Fibroblast of gingiva (primary cell): ENCODE measurements at places on chromosomes 5 and 9.

DNA sequence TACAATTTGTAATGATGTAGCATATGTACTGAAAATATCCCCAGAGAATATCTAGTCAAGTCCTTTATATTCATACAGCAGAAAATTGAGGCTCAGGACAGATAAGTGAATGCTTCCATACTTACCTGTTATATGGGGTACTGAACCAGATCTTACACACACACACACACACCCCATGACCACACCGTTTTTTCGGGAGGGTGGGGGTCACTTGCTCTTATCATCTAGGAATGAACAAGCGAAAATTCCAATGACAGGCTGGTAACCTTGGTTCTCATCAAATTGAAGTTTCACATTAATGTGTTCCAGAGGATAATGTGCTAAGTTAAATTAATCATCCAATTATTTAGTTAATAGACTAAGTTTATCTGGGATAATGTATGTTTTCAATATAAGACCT lies 48.8 kb downstream of the ARL15 start:
- DNase-seq = no peak

GRCh38 chr5:159838551-159839222 lies 77.6 kb upstream of the ADRA1B start:
- DNase-seq = no peak

DNA sequence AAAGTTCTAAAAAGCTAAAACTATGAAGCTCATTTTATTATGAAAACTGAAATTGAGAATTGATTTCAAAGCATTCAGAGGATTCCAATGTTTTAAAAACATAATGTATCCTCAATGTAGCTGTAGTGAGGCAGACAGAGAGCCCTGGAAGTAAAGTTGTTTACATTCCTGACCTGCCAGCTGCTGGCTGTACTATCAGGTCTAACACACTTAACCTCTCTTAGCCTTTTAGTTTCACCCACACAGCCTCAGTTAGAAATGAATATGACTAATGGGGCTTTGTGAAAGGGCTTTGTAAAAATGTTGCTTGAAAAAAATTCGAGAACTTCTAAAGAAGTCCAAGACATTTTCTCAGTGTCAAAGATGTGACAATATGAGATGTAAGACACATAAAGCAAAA lies 122.6 kb downstream of the FBXL17 start:
- peak; percentile 18 for DNase-seq

DNA sequence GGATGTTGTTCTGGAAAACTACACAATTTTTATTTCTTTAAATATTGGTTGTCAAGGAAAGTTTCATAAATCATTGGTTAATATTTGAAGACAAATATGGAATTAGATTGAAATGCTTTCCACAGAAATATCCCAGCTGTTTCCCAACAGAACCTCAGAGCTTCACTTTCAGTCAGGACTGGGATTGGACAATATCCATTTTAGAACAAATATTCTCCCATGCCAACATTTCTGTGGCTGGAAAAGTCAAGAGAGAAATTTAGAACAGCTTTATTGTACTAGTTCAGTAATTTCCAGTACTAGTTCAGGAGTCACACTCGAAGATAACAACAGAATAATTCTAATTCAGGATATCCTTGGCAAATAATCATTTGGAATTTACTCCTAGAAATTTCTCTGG lies 116.1 kb upstream of the TUT7 start:
- peak; percentile 79 for DNase-seq

DNA sequence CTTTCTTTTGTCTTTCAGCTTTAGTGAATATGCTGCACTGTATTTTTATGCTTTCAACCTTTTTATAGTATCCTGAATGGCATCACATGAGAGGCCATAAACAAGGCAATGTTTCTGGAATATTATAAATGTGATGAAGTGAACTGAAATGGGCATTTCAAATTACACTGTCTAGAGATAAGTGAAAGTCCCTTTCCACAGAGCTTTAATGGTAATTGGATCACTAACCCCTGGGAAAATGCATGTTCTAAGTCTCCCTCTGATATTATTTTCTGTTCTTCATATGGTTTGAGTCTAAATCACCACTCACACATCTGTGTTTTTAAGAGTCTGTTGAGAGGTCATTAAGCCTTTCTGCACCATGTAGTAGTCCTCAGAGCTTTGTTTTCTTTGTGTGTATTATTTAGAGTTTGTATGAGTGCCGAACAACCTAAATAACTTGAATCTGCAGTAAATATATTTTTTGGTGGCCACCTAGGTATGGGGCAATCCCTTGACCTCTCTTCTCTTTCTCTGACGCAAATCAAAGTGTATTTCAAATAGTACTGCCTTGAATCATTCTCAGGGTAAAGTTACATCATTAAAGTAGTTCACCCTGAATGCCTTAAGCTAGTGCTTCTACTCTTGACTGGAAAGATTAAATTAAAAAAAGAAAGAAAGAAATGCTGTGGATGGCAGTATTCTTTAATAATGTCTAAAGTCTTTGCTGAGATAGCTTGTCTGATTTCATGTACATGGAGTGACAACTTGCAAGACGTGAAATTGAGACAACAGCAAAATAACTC lies 1931.0 kb upstream of the CDH6 start:
- no peak for DNase-seq

- DNase-seq = peak; percentile 39
These were observed at the start of gene NPDC1 for GRCh38 chr9:137046088-137046787. TSS of gene NPDC1 (minus strand) at chr9:137046177. CDS start at chr9:137045989, 188 bp downstream.

DNA sequence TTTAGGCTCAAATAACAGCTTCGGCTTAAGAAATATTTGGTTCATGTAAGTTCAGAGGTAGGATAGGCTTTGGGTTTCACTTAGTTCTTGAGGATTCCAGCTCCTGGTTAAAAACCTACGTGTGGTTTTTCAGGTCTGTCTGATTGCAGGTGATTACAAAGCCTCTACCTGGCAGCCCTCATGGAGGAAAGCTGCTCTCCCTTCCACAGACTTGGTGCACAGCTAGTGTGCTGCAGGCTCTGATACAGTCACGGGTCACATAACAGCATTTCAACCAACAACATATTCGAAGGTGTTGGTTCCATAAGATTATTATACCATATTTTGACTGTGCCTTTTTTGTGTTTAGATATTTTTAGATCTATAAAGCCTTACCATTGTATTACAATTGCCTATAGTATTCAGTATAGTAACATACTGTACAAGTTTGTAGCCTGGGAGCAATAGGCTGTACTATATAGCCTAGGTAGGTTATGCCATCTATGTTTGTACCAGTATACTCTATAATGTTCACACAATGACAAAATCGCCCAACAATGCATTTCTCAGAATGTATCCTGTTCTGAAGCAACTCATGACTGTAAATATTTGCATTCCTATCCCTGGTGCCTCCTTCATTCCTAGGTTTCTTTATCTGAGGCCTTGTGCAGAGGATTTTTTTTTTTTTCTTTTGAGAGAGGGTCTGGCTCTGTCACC lies 8.0 kb upstream of the DCP2 start:
- no peak for DNase-seq

GRCh38 chr9:133305731-133306130 lies 30.3 kb downstream of the SURF6 start:
- DNase-seq = no peak

DNA sequence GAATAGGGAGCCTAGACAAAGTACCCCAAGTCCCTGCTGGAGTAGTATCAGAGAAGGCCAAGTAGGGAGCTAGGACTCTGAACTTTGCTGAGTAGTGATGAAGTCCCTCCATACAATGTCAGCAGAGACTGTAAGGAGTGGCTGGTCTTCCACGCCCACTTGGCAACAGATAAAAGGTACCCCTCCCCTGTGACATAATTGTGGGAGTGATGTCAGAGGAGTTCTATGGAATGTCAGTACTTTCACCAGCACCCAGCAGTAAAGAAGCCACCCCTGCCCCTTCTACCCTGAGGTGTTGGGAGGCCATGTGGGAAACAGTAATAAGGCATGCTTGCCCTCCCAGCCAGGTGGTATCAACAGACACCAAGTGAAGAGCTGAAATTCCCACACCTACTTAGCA lies 143.9 kb downstream of the SLIT3 start:
- no peak for DNase-seq

- DNase-seq = peak; percentile 8
These were observed 269.1 kb downstream of the NR2F1-AS1 start for GRCh38 chr5:93311881-93312280.

DNA sequence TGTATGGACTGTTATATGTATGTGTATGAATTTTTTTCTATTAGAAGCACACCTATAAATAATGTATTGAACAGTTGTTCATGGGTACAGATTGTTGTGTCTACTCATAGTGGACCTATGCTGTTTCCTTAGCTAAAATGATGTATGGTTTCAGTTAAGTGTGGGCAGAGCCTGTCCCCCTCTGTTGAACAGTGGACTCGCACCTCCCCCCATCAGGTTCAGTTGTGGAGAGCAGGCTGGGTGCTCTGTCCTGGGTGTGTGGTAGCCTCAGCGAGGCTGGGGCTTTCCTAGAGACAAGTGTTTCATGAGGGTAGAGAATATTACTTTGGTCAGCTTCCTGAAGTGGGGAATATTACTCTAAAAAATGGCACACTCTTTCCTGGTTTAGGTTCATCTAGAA lies 47.4 kb upstream of the LRRTM2 start:
- no peak for DNase-seq

GRCh38 chr5:92394936-92395335 lies 1011.8 kb upstream of the ARRDC3 start:
- DNase-seq = no peak

DNA sequence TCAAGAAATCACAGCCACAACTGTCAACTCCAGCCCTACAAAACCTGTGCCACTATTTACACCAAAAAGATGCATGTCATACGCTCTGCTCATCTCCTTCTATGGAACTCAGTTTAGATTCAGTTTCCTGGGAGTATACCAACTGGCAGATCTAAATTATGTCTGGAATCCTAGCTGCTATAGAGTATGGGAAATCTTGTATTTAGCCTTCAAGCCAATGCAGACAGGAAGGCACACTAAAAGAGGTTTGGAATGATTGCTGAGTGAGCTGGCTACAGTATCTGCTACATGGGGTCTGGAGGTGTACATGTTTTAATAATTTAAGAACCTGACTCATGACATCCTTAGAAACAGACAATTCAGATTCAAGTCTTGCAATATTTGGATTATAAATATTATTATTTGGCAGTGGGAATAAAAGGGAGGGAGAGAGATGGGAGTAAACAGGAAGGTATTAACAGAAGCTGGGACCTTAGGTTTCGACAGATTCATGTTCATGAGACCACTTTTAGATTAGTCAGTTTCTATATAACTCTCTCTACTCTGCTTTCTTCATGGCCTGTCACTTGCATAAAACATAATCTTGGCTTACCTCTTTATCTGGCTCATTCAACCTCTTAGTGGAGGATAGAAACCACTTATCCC lies 178.8 kb upstream of the HAPLN1 start:
- DNase-seq = no peak

- no peak for DNase-seq
These were observed 422.3 kb downstream of the PRR16 start for GRCh38 chr5:120886351-120886860.

DNA sequence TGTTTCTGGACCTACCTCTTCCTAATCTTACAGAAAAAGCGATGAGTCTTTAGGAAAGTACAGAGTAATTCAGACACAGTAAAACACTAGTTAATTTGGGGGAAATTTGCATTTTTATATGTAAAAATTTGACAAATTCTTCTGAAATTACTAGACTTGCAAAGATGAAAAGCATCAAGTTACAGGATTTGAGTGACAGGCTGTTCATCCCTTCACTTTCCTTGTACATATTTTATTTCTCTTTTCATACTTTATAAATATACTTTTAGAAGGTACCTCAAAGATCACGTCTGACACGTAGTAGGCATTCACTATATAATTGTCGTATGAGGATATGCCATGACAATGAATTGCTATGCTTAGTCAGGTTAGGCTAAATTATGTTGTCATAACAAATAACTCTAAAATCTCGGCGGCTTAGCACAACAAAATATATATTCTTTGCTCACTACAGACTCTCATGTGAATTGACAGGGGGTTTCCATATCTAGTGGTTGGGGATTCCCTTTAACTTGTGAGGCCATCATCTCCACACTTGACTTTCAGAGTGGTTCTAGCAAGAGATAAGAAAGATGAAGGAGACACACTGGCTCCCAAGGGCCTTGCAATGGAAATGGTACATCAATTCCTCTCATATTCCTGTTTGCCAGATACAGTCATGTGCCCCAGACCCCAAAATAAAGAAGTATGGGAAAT lies 154.1 kb upstream of the TUT7 start:
- DNase-seq = no peak

GRCh38 chr5:16418471-16418922 lies 47.1 kb downstream of the ZNF622 start:
- no peak for DNase-seq

DNA sequence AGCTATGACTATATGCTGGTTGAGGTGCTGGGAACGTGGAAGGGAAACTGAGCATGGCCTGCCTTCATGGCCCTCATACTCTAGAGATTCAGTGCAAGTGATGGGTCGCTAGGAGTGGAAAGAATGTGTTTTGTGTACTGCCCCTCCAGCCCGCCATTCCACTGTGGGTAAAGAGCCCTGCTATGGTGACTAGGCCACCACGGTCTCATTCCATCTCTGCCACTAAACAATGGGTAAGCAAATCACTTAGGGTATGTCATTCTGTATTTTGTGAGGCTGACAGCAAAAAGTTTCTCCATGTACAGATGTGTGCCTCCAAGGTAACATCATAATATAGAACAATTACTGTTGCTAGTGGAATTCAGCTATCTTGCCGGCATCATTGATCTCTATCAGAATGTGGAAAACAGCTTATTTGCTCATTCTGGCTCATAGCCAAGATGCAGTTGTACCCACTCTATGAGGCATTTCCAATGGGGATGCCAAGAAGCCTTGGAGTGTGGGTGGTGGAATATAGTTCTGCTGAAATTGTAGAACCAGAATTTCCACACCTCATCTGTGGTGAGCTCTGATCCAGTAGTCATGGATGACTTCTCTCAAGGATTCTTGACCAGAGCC lies 12.5 kb downstream of the SMARCA2 start:
- DNase-seq = peak; percentile 41

GRCh38 chr5:76586531-76586930 lies 36.7 kb downstream of the F2RL2 start:
- no peak for DNase-seq

- no peak for DNase-seq
These were observed 49.4 kb downstream of the NEURL1B start for GRCh38 chr5:172690258-172691075.

DNA sequence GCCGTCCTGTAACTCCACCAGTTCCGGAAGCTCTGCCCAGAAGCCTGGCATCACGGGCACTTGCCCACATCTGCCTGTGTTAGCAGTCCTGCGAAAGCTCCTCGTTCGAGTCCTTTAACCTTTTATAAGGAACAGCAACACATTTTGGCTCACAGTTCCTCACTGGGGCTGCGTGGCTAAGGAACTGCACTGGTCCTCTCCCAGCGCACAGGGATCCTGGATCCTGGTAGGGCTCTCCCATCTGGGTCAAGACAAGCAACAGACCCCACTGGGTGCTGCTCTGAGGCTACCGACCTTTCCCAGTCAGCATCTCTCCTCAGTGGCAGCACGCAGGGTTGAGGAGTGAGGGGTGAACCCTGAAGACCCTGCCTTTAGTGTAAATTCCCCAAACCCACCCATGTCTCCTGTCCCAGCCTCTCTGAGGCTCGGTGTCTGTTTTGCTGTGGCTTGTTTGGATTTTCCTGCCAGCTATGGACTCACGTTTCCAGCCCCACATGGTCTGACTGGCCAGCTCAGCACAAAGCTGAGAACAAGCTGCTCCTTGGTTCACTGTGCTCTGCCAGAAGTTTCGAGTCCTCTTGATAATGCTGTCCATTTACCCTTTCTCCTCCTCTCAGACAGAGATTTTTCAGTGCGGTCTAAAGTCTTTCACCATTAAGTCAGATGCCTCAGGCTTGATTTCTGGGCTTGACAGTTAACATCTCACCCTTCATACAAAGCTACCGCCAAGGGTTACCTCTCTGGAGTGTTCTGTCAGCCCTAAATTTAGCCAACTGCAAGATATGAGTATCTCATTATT lies 80.0 kb downstream of the AK8 start:
- DNase-seq = no peak

GRCh38 chr9:34133436-34133949 lies 7.0 kb upstream of the DCAF12 start:
- no peak for DNase-seq
